GM12892 (cell line): ENCODE measurements at places on chromosomes 4 and X.

DNA sequence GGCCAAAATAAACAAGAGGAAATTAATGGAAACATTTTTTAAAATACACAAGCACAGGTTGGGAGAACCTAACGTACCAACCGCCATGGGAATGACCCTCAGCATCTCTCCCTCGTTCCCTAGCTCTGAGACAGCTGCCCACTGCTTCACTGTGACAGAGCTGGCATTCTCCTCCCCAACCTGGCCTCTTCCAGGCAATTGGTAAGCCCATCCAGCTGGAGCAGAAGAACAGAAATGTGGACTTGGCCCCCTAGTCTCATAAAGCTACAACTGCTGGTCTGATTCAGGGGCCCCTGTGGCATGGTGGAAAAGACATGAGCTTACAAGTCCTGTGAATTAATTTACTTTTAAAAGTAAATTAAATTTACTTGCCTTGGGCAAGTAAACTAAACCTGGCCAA, 245.1 kb downstream of the PTTG2 start:
- no peak for DNase-seq

DNA sequence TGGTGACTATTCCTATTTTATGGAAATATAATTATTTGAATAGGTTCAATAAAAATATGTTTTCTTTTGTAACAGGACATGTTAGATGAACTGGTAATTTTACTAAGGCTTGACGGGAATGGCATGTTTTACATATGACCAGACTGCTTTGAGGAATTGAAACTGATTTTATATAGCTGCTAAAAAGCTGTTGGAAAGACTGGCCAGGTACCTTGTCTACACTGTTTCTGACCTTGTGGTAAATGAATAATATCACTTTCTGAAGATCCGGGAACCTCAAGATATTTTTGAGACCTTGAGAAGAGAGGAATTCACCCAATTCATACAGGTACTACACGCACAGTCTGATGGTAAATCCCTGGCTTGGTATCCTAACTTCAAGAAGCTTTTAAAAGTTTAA, 42.1 kb upstream of the USP46 start:
- no peak for DNase-seq

GRCh38 chrX:109783701-109784079, 50.6 kb upstream of the ACSL4 start:
- no peak for DNase-seq

GRCh38 chr4:5133933-5134594, 82.8 kb downstream of the STK32B start:
- no peak for DNase-seq

DNA sequence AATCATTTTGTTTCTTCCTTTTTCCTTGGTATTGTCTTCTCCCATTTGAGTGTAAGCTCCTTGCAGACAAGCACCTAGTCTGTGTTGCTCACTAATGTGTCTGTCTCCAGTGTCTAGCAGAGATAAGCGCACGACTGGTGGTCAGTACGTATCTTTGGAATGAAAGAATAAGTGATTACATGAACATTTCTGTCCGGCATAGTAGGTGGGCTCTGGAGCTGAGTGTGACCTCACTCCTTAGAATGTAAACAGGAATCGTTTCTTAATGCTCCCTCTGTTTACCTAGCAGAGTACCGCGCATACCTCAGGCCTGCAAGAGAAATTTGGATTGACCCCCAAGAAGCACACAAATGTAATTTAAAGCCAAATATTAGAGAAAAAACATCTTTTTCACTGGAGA, 235.4 kb downstream of the MAML3 start:
- DNase-seq = no peak

DNA sequence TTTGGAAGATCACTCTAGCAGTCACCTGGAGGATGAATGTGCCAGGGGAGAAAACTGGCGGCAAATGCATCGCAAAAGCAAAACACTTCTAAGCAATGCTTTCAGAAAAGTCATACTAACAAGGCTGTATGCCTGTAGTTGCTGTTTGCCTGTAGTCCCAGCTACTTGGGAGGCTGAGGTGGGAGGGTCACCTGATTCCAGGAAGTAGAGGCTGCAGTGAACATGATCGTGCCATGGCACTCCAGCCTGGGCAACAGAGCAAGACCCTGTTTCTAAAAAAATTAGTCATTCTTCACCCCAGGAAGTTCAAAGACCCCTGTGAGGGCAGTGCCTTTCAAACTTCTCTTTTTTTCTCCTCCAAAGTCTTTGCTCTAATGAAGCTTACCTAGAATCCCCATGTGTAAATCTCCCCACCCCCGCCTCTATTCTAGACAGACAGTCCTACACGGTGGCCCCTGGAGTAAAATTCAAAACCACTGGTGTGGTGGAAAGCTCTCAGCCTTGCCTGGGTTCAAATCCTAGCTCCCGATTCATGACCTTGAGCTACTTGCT, 5.5 kb downstream of the SOWAHD start:
- no peak for DNase-seq

DNA sequence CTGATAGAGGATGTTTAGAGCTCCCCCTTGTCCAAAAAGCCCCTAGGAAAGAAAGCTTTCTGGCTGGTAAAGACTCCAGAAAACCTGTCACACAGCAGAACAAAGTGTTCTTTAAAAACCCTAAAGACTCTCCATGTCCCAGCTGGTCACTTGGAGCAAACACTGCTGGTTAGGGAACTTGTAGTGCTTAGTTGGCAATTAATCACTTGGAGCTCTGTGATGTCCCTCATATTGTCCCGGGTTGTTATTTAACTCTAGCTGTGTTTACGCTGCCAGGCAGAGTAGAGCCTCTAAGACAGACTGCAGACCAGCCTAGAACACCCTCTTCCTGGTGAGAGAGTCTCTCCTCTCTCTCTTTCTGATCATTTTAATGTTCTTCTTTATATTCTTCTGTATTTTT, 267.3 kb downstream of the BCOR start:
- no peak for DNase-seq

- no peak for DNase-seq
These were observed 7.6 kb downstream of the DGKQ start for GRCh38 chr4:965766-966134.

GRCh38 chr4:126957987-126958386, 674.8 kb upstream of the INTU start:
- DNase-seq = no peak
